ENCODE measurements at places on chromosomes 16 and 17. TPM values are rescaled to one million over a fixed set of nuclear protein-coding genes. Genes with fewer than 3 reads are reported as not detected.

NOG gene
- 0.37 TPM for total RNA-seq

WSCD1 gene
- total RNA-seq, result 0.15 TPM

MYH2 gene
- not detected for total RNA-seq

RNF157 gene
- total RNA-seq, result 43.5 TPM

KRT16 gene
- total RNA-seq, result not detected

ANKS4B gene
- not detected for total RNA-seq

ATP1B2 gene
- total RNA-seq, result 0.15 TPM

FN3KRP gene
- 24.5 TPM for total RNA-seq

HS3ST4 gene
- total RNA-seq, result not detected

IL17C gene
- 0.65 TPM for total RNA-seq

WNK4 gene
- 0.31 TPM for total RNA-seq

KIF2B gene
- not detected for total RNA-seq

DOC2A gene
- total RNA-seq, result not detected

TMEM208 gene
- 27.9 TPM for total RNA-seq

ZNF423 gene
- not detected for total RNA-seq

KRTAP4-5 gene
- not detected for total RNA-seq

ITPRIPL2 gene
- 2.0 TPM for total RNA-seq

Measured in T-helper 17 cell (primary cell).